ENCODE measurements at places on chromosomes 12 and 14.
A peak's percentile ranks its signal among the peaks of the same experiment; 100 is the strongest.

- DNase-seq: no peak
These were observed 386 bp downstream of the DGKA start for GRCh38 chr12:55931317-55931779.

- no peak for DNase-seq
These were observed 38.5 kb upstream of the CHGA start for GRCh38 chr14:92884410-92884809.

DNA sequence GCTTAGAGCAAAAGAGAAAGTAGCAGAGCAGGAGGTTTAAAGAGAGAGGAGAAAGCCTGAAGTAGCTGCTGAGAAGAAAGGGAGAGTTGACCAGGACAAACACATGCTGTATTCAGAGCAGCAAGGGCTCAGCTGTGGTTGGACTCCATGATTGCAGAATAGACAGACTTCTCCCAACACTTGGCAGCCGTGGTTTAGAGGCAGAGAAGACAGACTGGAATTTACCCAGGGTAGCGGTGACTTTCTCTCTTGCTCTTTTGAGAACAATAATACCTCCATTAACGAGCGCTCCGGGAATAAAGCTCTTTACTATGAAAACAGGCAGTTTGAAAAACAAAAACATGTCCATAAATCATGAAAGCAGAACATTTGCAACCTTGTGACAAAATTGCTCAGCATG, 21.4 kb upstream of the IGF1 start:
- DNase-seq: no peak

DNA sequence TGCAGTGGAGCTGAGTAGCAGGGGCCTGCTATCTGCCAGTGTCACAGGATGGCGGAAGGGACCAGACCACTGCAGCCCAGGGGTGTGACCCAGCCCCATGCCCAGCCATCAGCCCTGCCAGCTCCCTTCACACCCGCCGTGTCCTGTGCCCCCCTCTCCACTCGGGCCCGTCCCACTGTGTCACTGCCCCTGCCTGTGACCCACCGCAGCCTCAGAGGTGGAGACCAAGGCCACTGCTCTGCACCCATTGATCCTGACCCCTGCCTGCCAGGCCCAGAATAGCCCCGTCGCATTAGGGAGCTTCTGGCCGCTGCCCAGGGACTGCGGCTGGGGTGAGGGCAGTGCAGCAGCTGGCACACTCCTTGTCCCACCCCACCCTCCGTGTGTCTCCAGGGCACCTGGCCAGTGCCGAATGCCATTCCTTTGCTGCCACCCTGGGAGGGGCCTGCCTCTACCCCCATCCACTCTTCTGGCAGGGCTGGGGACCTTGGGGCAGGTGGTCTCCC, 2.1 kb upstream of the CRIP2 start:
- no peak for DNase-seq

GRCh38 chr12:56021889-56022497, 1.1 kb downstream of the IKZF4 start:
- no peak for DNase-seq

- DNase-seq: no peak
These were observed 3.0 kb upstream of the GCN1 start for GRCh38 chr12:120197542-120197887.

DNA sequence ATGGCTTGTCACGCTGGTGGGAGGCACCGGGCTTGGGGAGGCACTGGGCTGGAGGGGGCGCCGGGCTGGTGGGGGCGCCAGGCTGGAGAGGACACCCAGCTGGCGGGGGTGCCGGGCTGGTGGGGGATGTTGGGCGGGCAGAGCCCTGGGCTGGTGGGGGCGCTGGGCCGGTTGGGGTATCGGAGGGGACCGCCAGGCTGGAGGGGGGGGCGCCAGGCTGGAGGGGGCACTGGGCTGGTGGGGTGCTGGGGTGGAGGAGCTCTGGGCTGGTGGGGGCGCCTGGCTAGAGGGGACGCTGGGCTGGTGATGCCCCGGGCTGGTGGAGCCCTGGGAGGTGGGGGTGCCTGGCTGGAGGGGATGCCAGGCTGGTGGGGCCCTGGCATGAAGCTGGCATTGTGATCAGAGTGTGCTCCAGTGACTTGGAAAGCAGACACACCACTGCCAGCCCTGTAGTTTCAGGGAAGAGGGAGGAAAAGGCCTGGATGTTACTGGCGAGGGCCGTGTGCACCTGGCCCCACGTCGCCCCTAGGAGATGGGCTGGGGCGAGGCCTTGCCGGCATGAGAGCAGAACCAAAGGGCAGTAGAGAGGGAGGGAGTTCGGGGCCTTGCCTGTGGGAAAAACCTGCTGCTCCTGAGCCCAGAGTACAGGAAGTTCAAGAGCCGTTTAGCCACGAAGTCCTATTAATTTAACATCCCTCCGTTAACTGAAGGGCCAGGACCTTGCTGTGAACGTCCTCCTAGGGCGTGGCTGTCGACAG, 13.1 kb downstream of the TEDC1 start:
- no peak for DNase-seq

DNA sequence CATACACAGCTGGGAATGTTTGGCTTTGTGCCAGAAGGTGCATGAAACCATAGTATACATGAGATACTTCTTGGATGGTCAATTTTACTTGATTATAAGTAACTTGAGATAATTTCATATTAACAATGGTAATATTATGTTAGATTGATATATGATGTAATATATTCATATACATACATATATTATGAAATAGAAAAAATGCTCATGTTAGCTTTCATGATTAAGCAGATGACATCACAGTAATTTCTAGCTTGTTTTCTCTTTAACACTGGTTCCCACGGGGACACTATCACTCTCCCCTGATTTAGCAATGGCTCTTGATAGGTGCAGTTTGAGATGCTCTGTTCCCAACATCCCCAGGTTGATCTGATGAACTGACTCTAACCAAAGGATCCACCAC, 35.4 kb upstream of the NTF3 start:
- DNase-seq: no peak

- DNase-seq: no peak
These were observed 81.1 kb downstream of the SMOC1 start for GRCh38 chr14:69960296-69960695.

- DNase-seq: no peak
These were observed 39.8 kb downstream of the SPRING1 start for GRCh38 chr12:116698116-116698515.

GRCh38 chr12:53128780-53129569, 25.7 kb downstream of the SOAT2 start:
- DNase-seq: no peak

DNA sequence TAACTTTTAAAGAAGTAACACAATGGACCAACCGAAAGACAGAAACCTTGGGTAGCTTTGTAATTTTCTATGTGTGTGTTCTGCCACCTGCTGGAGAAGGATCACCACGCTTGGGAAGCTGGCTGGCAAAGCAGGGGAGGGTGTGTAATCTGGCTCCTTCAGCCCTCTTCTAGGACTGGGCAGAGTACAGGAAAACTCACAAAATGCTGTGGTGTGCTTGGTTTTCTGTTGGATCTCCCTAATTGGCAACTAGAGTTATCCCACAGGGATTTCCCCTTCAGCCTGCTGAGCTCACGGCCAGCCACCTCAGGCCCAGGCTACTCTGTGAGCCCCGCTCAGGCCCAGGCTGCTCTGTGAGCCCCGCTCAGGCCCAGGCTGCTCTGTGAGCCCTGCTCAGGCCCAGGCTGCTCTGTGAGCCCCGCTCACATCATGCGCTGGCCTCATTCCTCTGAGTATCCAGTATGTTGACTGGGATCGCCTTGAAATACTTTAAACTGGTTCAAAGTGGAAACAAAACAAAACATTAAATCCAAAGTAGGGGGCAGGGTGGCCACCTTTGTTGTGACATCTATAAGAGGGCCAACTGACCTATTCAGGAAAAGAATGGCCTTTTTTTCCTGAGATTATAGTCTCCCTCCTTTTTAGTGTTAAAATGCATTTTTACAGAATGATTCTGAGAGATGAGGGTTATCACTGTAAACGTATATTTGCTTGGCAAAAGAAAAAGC, 52.0 kb upstream of the RNU6-8 start:
- peak; percentile 21 for DNase-seq

- no peak for DNase-seq
These were observed 49.5 kb downstream of the ADIPOR2 start for GRCh38 chr12:1740161-1740948.

DNA sequence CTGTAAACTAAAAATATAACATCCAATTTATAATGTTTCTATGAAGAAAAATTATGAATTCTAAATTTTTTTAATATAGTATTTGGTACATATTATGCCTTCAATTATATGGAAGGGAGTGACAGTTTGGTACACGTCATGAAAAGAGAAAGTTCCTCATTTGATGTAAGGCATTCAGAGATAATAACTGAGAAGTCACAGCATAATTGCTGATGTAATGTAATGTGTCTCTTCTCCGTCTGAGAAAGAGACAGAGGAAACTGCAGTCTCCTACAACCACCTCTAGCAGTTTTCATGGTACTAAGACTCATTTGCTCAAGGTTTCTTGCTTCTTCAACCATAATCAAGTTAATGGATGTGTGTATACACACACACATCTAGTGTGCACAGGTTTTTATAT, 2.3 kb upstream of the CD69 start:
- no peak for DNase-seq

DNA sequence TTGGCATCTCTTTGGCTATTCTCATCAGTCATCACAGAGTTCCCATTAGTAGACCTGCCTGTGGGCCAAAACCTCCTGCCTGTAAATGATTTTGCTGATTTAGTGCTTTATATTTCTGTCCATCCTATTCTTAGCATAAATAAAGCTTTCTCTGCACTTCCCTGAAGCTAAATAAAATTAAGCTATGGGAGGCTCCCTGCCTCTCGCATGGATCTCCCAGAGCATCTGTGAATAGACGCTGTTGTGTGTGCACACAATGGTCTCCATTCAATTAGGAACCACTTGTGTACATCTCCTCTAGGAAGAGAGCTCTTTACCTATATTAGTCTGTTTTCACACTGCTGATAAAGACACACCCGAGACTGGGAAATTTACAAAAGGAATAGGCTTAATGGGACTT, 80.4 kb downstream of the PPFIBP1 start:
- no peak for DNase-seq

GRCh38 chr12:15092826-15093225, 120.0 kb downstream of the PDE6H start:
- DNase-seq: no peak

GRCh38 chr14:24837280-24838046, 203.5 kb upstream of the GZMB start:
- no peak for DNase-seq

- no peak for DNase-seq
These were observed 20.8 kb upstream of the CDK17 start for GRCh38 chr12:96421014-96421413.

- no peak for DNase-seq
These were observed 486.4 kb downstream of the TMTC2 start for GRCh38 chr12:83172866-83173649.

- no peak for DNase-seq
These were observed 600 bp upstream of the LAG3 start for GRCh38 chr12:6771509-6772330.

DNA sequence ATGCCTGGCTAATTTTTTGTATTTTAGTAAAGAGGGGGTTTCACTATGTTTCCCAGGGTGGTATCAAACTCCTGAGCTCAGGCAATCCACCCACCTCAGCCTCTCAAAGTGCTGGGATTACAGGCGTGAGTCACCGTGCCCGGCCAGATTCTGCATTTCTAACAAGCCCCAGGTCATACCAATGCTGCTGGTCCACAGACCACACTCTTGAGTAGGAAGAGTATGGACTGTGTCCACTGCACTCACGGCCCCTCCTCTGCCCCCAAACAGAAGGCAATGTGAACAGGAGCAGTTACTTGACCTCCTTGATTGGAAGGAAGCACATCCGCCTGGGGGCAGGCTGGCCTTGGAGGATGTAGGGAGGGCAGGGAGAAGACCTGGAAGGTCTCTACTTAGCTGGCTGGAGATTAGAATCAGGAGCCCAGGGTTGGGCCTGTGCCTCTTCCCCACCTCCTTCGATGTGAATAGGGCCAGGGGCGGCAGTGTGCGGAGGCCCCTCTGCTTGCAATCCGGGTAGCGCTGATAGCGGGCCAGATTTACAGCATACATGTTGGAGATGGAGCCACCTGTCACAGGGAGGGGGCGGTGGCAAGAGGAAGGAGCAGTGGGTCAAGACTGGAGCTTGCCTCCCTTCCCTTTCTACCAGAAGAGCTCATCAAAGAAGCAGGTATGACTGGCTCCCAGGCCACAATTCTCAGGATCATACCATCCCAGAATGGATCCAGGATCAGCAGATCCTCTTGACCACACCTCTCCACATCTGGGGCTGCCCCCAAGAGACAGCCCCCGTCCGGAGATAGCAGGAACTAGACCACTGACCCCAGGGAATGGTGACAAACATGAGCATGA, 9.4 kb upstream of the ZNF740 start:
- DNase-seq: no peak

GRCh38 chr12:68815928-68816800, 8.2 kb downstream of the MDM2 start:
- no peak for DNase-seq

GRCh38 chr12:32462908-32463307, 63.5 kb downstream of the FGD4 start:
- no peak for DNase-seq

DNA sequence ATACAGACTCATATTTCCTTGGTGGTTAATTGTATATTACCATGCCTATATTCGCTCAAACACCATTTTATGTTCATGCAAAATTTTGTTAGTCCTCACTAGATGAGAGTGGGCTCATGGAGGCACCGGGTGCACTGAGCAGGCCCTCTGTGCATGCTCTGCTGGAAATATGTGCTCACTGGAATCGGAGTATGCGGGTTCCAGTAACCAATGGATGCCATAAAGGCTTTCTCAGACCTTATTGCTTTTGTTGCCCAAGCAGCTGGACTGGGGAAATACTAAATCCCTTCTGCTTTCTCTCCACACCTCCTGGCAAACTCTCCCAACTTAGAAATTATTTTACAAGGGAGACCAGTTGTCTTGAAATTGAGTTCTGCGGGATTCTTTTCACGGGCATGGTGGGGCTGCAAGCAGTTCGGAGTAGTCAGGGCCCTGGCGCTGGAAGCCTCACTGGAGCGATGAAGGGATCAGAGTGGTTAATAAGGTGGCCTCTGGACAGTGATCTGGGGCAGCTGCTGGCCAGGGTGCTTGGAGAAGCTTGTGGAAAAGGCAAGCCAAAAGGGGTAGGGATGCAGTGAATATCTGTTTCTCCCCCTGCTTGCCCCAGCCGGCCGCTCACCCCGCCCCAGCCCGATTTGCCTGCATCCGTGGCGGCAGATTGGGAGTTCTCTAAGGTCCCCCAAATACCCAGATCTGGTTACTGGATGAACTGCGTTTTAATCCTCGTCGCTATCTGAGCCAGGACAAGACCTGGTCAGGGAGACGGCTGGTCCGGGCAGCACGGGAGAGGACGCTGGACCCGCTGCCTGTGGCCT, 7.4 kb upstream of the HOXC6 start:
- no peak for DNase-seq

GRCh38 chr12:11968048-11968383, 102.7 kb upstream of the BCL2L14 start:
- no peak for DNase-seq
